ENCODE measurements at places on chromosomes 3 and 15. TPM values are rescaled to one million over a fixed set of nuclear protein-coding genes. Genes with fewer than 3 reads are reported as not detected.

The DAPK2 gene
- total RNA-seq: 1.3 TPM

DNA sequence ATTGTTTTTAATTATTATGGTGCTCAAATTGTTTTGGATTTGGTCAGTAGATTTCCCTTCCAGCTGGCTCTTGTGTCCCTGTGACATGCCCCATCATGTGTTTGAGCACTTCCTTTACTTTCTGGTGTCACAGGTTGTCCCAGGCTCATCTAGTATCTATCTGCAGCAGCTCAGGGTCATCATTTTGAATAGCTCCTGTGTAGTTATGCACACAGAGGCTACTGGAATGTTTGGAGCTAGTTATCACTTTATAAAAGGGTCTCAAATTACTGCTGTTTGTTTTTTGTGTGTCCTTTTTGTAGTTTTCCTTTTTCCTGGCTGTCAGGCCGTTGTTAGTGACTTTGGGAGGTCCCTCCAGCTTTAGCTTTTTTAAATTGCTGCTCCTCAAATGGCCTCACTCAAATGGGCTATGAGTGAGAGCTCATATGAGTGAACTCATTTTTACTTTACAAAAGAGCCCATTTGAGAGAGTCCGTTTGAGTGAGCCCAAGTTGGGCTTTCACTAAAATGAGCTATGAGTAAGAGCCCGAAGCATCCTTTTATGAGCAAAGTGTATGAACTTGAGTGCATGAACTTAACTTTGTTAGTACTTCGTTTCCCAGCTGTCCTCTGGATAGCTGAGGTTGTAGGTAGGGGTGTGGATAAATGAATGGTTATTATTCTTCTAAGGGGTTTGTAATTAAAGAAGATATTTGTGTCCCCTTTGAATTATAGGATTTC, 43.8 kb downstream of the SQOR start:
- no peak for DNase-seq

DNA sequence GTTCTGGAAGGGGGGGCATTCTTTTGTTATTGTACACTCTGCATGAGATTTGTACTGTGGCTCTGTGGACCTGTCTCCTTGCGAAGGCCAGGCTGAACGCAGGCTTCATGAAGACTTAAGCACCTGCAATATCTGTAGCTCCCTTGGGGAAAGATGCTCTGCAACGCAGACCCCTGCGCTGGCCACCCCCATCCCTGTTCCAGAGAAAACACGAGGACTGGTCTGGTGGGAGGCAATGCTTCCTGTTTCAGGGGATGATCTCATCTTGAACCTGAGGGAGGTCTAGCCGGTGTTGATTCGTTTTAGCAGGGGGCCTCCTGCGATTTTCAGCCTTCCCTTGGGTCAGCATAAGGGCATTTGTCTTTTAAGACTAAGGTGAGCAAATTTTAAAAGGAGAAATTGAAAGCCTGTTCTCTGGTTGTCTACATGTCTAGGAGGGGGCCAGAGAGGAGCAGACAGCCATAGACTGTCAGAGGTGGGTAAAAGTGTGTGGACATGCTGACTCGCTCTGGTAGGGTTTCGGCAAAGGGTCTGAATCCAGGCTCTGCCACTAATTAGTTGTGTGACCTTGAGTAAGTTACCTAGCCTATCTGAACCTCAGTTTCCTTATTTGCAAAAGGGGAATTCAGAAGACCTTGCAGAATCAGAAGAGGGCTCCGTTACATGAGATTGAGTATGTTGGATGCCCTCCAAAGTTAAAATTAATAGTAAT, 80.9 kb upstream of the RASGRF1 start:
- DNase-seq: no peak

GRCh38 chr3:123120573-123120972, 53.7 kb downstream of the PDIA5 start:
- no peak for DNase-seq

GRCh38 chr15:44482090-44482489, 54.7 kb downstream of the CTDSPL2 start:
- no peak for DNase-seq

- DNase-seq: no peak
Measured at GRCh38 chr15:85475317-85475701, 94.9 kb downstream of the AKAP13 start.
